Natural killer cell treated with Interleukin-12 subunit alpha and Interleukin-12 subunit beta and Interleukin-15 and Interleukin-18, amount 100 ng/mL, for 72 hours (primary cell): ENCODE measurements at places on chromosomes 2 and 18. TPM values are rescaled to one million over a fixed set of nuclear protein-coding genes. Genes with fewer than 3 reads are reported as not detected.

C1GALT1C1L gene
- total RNA-seq = not detected

EIF2B4 gene
- 52.0 TPM for total RNA-seq

CPO gene
- total RNA-seq = not detected

ASB18 gene
- not detected for total RNA-seq

CFC1 gene
- not detected for total RNA-seq

TEX44 gene
- not detected for total RNA-seq
